ENCODE measurements at places on chromosomes 5 and 9. TPM values are rescaled to one million over a fixed set of nuclear protein-coding genes. Genes with fewer than 3 reads are reported as not detected.

LEAP2 gene
- 0.50 TPM for polyA plus RNA-seq

ENHO gene
- polyA plus RNA-seq = 0.29 TPM

POLR3G gene
- 1.3 TPM for polyA plus RNA-seq

MAST4 gene
- 19.5 TPM for polyA plus RNA-seq

ZDHHC11 gene
- polyA plus RNA-seq = 6.8 TPM
